OCI-LY7 (cell line): ENCODE measurements at places on chromosomes 7 and 10. TPM values are rescaled to one million over a fixed set of nuclear protein-coding genes. Genes with fewer than 3 reads are reported as not detected.

CNNM1 gene
- not detected in 2 replicates for total RNA-seq

DRGX gene
- total RNA-seq: not detected in 2 replicates

TRIP6 gene
- 1.8 and 3.1 TPM in 2 replicates for total RNA-seq

MSMB gene
- not detected in 2 replicates for total RNA-seq

TRIM50 gene
- total RNA-seq: 0.40 TPM in 1 of 2 replicates, not detected in the other

PRKCQ gene
- total RNA-seq: 4.0 and 4.2 TPM in 2 replicates
